ENCODE measurements at places on chromosomes 11 and 22.
A peak's percentile ranks its signal among the peaks of the same experiment; 100 is the strongest.

- DNase-seq, result no peak
Observed at GRCh38 chr11:58395581-58395980, 11.1 kb downstream of the OR5B3 start.

GRCh38 chr11:35629914-35630313 is 11.7 kb downstream of the FJX1 start:
- peak; percentile 99 for DNase-seq

DNA sequence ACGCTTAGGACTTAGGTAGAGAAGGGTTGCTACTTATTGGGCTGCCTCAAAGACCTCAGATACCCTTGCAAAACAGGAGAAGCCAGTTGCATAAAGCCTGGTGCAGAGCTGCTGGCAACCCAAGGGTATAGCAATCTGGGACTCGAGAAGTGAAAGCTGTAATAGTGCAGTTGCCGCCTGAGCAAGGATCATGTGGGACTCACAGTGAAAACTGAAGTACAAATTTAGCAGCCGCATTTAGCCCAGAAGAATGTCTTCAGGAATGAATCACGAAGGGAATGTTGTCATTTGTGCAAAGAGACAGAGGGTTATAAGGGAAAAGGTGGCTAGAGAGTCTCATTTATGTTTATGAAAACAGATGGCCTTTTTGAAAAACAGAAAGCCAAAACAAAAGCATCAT is 267.2 kb downstream of the TENM4 start:
- DNase-seq, result peak; percentile 33

DNA sequence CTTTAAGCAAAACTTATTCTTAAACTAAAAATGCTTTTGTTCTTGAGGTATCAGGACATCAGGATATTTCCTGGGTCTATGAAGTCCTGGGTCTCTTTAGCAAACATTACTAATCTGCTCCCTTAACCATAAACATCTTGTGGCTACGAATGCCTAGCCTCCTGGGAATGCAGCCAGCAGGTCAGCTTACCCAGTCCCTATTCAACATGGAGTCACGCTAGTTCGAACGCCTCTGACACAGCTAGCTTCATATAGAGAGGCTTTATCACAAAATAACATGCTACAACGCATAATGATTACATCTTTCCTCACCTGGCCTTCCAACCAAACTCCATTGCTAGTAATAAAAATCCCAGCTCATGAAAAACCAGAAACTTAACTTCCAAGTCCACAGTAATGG is 17.5 kb upstream of the FIBIN start:
- DNase-seq, result no peak

- DNase-seq, result no peak
Observed at GRCh38 chr11:35183326-35183925, 44.5 kb downstream of the CD44 start.

- DNase-seq, result no peak
Observed at GRCh38 chr11:23317816-23318215, 457.5 kb upstream of the CCDC179 start.

DNA sequence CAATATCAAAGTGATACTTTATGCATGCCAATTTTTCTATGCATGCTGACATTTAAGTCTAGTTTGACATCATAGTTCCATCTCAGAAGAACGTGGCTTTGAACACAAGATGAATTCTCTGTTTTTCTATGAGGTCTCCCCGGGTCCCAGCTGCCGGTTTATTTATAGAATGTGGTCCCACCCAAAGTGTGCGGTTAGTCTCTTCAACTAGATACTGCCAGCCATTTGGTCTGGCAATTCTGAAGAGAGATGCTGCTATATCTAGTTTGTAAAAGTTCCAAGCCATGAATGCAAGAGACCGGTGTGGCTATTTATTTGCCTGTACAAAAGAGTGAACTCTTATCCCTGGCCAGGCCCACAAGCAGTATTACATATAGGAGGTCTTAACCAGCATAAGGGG is 9.2 kb downstream of the OR5A2 start:
- DNase-seq, result no peak
